ENCODE measurements at places on chromosomes 11 and 22.

- DNase-seq: no peak
These were observed 1.4 kb downstream of the FAM111A start for GRCh38 chr11:59144096-59144495.

GRCh38 chr11:67032830-67033551 is 10.1 kb downstream of the SYT12 start:
- no peak for DNase-seq

DNA sequence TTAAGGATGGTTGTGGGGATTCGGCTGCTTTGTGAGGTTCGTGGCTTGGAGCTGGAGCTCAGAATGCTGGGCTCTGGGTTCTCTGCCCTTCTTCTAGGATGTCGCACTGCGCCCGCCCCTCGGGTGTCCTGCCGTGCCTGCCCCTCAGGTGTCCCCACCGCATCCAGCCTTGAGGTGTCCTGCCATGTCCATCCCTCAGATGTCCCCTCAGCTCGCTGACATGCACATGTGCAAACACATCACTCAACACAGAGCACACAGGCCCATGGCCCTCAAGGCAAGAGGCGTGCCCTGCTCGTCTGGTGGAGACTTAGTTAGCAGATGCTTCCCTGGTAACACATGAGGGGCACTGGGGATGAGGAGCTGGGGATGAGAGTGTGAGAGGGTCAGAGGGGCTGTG is 359.3 kb downstream of the TBC1D22A start:
- no peak for DNase-seq

GRCh38 chr11:72758690-72759389 is 6.6 kb upstream of the ARAP1 start:
- no peak for DNase-seq

GRCh38 chr22:28771195-28771791 is 1.2 kb upstream of the CCDC117 start:
- DNase-seq: no peak

DNA sequence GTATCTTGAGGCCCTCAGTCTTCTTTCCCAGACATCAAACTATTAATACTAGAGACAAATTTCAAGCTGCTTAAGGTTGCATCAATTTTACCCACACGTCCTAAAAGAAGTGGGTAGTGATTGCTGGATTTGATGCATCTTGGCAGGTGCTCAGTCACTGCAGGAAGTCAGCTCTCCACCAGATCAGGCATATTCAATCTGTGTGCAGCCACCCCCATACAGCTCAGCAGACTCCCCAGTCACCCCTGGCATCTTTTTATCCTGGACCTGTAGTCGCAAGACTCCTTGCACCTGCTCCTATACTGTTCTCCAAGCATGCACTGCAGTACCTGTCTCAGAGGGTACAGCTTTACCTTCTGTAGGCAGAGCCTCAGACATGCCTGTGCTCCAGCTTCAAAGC is 343.1 kb upstream of the ISX start:
- no peak for DNase-seq

- DNase-seq: no peak
These were observed 21.6 kb upstream of the EP300 start for GRCh38 chr22:41070665-41071331.

DNA sequence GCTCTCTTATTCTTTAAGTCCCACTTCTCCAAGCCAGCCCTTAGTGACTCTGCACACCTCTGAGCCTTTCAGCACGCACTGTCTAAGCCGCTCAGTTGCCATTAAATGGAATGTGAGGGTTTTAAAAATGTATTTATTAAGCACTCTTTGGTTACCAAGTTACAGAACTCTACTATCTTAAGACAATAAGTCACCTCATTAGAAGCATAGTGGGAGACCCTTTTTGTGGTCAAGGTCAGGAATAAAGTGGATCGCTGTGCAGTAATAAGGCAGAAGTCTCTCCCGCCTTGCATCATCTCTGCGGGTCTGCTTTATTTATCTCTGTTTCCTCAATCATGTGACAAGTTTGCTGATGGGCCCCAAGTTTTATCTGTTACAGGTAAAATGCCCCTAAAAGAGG is 11.9 kb downstream of the SLC25A18 start:
- DNase-seq: no peak

- no peak for DNase-seq
These were observed at the start of gene CARD10 for GRCh38 chr22:37519268-37520195. TSS of gene CARD10 (minus strand) at chr22:37519415. CDS start at chr22:37519200, 215 bp downstream.

DNA sequence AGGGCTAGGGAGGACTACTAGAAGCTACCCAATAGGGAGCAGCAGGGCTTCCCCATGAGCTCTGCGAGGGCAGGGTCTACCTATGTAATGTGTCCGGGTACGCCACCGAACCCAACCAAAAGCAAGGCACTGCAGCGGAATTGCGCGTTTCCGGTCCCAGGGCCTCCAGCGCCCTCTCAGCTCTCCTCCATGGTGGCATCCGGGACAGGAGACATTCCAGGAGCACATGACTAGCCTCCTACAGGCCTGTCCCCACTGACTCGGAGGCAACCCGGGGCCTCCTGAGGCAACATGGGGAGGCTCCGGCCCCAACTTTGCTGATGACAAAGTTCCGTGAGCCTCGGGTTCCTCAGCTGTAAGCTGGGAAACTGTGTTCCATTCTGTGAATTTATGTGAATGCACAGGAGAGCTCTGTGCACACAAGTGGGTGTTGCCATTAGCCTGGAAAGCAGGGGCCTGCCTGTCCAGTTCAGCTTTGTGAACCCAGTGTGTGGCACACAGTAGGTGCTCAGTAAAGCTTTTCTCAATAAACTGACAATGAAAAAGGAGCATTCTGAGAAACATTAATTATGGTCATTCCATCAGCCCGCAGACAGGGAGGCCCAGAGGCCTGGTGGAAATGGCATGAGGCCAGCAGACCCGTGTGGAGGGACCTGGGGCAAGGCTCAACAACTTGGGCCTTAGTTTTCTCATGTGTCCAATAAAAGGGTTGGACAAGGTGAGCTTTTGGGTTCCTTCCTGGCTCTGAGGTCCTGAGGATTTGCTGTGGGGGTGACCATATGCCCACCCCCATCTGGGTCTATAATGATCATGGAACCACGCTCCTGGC is 50.3 kb downstream of the CHRDL2 start:
- no peak for DNase-seq

GRCh38 chr11:127627629-127628457 is 627.3 kb upstream of the KIRREL3 start:
- no peak for DNase-seq

- no peak for DNase-seq
These were observed 238.1 kb upstream of the BLID start for GRCh38 chr11:122354025-122354697.

DNA sequence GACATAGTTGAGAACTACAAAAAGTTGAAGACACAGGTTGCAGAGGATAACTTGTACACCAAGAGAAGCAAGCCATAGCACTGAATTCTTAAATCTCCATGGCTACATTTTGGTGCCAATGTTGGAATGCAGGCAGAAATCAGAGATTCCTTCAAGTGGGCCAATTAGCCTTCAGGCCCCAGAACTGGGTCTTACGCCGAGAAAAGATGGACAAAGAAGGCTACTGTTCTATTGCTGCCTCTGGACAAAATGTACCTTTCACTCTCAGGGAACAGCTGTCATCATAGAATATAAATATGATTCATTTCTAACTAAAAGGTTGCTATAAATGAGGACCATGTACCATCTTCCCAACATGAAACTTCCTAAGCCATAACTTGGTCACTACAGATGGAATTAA is 13.7 kb downstream of the TMEM216 start:
- DNase-seq: no peak

- no peak for DNase-seq
These were observed 14.6 kb upstream of the IGLL5 start for GRCh38 chr22:22872722-22873708.

GRCh38 chr11:64233913-64234586 is at the start of gene VEGFB:
TSS of gene VEGFB (plus strand) at chr11:64234584. CDS start at chr11:64234834, 250 bp downstream.
- DNase-seq: peak; percentile 58

DNA sequence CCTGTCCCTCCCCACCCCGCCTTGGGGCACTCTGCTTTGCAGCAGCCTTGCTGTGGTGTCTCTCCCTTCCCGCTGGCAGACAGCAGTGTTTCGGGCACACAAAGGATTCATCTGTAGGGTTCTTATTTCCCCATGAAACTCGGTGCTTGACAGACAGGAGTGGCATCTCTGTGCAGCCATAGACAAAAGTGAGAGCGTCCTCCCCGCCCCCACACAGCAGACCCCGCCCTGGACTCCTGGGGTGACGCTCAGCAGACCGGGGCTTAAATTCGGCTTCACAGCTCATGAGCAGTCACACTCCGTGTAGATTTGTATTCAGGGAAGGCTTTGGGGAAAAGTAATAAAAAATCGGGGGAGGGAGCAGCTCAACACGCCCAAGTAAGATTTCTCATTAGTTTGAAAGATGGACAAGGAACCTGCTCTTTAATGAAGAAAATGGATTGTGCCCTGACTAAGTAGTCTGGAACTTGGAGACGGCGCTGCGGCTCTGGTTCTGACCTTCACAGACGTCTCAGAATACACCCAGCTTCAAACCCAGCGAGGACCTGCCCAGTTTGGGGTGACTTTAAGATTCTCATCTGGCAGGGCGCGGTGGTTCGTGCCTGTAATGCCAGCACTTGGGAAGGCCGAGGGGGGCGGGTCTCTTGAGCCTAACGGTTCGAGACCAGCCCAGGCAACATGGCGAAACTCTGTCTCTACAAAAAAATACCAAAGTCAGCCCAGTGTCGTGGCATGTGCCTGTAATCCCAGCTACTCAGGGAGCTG is 136.0 kb downstream of the CACNA1I start:
- no peak for DNase-seq

DNA sequence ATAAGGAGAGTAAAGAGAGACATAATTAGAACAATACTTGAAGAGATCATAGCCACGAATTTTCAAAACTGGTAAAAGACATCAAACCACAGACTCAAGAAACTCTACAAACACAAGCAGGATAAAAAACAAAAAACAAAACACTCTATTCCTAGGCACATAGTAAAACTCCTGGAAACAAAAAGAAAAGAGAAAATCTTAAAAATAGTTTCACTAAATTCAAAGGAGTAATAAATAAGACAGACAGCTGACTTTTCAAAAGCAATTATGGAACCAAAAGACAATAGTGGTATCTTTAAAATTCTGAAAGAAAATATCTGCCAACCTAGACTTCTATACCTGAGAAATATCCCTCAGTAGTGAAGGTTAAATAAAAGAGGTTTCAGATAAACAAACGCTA is 9.2 kb upstream of the NARS2 start:
- DNase-seq: no peak

- no peak for DNase-seq
These were observed 1182.7 kb downstream of the BRD1 start for GRCh38 chr22:48644997-48645396.

DNA sequence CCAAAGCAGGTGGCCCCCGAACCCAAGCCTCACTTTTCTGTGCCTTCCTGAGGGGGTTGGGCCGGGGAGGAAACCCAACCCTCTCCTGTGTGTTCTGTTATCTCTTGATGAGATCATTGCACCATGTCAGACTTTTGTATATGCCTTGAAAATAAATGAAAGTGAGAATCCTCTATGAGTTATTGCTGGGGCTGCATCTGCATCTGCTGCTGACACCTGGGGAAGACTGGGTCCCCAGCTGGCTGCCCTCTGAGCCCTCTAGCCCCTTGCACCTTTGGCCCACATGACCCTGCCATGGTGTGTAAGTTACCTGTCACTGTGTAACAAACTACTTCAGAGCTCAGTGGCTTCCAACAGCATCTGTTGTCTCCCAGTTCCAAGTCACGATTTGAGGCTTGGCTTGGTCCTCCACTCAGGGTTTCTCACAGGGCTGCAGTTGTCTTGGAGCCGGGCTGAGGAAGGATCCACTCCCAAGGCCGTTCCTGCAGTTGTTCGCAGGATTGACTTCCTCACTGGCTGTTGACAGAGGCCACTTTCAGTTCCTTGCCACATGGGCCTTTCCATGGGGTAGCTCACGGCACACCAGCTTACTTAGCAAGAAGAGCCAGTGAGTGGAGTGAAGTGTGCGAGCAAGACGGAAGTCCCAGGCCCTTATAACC is 13.5 kb upstream of the UVRAG start:
- no peak for DNase-seq

DNA sequence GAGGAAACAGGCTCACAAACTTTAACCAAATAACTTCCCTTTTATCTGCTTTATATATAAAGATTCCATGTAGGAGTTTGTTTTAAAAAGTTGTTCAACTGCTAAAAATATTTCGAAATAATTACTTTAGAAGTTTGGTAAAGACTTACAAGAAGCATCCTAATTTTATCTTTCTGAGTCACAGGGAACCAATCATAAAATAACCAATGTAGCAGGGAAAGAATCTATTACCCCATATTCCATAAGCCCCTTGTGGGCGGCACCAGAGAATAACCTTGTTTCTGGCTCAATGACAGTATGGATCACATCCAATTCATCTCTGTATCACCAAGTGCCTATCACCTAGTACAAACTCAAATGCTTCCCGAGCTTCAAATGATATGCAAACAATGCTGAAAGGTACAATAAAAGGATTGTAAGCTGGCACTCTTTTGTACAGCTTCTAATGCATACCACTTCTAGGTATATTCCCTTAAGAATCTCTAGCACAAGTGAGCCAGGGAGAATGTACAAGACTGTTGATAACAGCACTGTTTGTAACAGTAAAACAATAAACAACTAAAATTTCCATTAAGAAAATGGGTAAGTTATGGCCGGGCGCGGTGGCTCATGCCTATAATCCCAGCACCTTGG is 158.4 kb downstream of the ATG16L2 start:
- DNase-seq: no peak

- no peak for DNase-seq
These were observed 538.9 kb upstream of the API5 start for GRCh38 chr11:42772886-42773285.

DNA sequence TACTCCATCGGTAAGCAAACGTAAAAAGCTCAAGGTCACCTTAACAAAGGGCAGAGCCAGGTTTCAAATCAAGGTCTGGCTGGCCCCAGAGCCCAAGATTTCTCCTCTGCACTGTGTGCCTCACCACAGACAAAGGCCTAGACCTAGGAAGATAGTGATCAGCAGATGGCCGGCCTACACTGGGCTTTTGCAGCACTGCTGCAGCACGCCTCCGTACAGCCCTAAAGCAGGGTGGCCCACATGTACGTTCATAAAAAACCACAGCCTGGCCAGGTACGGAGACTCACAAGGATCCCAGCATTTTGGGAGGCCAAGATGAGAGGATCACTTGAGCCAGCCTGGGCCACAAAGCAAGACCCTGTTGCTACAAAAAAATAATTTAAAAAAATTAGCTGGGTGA is 106.3 kb upstream of the PITPNB start:
- no peak for DNase-seq

DNA sequence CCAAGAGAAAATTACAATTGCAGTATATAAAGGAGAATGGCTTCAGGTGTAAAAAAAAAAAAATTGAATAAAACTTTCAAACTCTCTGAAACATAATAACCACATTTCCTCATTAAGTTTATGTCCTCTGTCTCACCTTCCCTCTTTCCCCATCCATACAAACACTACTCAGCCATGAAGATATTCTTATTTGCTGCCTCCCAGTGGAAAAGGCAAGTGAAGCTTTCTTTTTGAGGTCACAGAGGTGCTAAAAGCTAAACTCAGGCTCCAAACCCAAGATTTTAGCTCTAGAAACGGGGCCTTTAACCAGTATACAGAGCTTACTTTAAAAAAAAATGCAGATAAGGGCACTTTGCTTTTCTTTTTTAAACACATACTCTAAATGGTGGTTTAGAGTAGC is 1568.5 kb downstream of the FAM181B start:
- DNase-seq: no peak

- no peak for DNase-seq
These were observed 1.3 kb upstream of the DGKZ start for GRCh38 chr11:46345881-46346484.
